Effector CD4-positive, alpha-beta T cell (primary cell): ENCODE measurements at places on chromosomes 12 and 14.

- no peak for DNase-seq
These were observed 73.7 kb downstream of the BBS10 start for GRCh38 chr12:76274420-76275083.

DNA sequence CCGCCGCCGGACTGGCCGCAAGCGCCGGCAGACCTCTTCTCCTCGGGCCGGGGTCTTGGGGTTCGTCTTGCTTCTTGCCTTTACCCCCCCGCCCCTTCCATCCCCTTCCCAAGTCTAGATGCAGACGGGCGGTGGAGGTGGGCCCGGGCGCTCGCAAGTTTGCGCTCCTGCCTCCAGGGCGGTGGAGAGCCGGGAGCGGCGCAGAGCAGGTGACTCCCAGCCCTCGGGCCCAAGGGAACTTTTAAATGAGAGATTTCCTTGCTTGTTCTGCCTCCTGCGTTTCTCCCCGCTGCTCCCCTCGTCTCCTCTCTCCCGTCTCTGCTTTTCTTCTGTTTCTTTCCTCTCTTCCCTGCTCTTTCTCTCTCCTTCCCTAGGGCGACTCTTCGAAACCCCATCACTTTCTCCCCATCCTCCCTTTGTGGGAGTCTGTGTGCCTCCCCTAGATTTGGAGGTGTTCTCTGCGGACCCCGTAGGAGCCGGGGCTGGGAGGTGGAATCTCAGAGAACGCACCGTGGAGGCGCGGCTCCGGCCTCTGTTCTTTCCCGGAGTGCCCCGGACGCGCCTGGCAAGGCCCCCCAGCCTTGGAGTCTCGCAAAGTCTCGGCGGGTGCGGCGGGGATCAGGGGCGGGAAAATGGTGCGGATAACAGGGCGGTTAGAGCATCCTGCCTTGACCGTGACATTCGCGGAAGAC, 114.7 kb upstream of the MYL2 start:
- no peak for DNase-seq

DNA sequence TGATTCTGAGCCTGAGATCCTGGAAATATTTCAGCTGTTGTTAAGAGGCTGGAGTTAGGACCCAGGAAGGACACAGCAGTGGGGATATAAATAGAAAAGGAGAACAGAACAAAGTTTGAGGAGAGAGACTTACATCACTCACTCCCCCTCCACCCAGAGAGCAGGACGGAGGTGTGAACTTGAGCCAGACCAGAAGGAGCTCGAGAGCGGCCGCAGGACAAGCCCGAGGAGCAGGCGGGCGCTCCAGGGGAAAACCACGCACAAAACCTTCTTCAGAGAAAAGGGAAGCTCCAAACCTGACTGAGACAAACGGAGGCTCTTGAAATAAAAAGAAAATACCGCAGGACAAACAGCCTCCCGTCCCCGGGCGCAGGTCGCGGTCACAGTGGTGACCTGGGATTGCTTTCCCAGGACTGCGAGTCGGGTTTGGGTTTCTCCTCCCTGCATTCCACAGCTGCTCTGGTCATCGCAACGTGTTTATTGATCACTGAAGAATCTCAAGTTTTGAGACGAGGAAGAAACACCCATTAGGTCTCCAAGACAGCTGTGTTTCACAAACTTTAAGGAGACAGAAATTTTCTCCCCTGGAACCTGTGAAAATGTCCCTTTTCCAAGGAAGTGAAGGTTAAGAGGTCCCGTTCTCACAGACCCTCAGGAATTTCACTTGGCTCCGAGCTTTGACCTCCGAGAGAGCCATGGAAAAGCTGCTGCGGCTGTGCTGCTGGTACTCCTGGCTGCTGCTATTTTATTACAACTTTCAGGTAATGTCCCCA, at the start of gene ADGRD1:
TSS of gene ADGRD1 (plus strand) at position 137 of the 773 bp plus-strand sequence. CDS start at position 696, 559 bp downstream.
- no peak for DNase-seq

DNA sequence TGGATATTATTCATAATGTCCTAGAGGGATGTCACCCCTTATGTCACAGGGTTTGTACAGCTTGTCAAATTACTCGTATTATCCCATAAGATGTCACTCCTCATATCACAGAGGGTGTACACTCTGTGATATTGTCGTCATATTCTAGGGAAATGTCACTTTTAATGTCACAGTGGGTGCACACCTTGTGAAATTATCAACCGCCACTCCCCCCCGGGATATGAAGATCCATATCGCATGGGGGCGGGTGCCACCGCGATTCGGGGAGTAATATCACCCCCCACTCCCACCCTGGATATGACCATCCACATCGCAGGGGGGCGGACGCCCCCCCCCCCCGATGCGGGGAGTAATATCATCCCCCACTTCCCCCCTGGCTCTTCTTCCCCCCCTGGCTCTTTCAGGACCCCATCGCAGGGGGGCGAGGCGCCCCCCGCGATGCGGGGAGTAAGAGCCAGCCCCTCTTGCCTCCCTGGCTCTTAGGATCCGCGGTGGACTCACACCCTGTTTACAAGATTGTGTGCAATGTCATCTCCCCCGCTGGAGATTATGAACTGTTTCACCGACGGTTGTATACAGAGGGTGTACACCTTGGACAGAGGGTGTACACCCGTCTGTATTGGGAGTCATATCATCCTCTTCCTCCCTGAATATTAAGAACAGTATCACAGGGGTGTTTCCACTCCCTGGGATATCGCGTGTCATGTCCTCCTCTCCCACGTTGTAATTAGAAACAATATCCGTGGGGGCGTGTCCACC, 92.8 kb downstream of the FRMD6 start:
- DNase-seq, result no peak

GRCh38 chr12:61798778-61799177, 461.4 kb upstream of the USP15 start:
- no peak for DNase-seq

- no peak for DNase-seq
These were observed 47.9 kb downstream of the WDR20 start for GRCh38 chr14:102187568-102188001.

- no peak for DNase-seq
These were observed 177.8 kb downstream of the GXYLT1 start for GRCh38 chr12:41966916-41967315.

DNA sequence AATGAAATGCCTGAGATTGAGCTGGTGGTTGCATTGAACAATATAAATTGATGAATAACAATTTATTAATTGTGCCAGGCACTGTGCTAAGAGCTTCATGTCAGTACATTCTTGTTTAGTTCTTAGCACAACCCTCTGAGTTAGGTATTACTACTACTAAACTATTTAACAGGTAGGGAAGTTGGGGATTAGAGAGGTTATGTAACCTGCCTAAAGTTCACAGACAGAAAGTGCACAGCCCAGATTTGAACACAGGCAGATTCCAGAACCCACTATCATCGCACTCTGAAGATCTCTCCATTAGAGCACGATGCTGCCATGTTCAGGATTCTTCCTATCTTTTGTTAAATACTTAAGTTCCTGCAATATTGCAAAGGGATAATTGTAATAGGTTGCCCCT, 49.3 kb downstream of the ETV6 start:
- DNase-seq, result no peak

GRCh38 chr12:52010692-52011601, 4.2 kb downstream of the TAMALIN start:
- no peak for DNase-seq

GRCh38 chr14:60107477-60107876, 15.8 kb downstream of the PCNX4 start:
- DNase-seq, result no peak

DNA sequence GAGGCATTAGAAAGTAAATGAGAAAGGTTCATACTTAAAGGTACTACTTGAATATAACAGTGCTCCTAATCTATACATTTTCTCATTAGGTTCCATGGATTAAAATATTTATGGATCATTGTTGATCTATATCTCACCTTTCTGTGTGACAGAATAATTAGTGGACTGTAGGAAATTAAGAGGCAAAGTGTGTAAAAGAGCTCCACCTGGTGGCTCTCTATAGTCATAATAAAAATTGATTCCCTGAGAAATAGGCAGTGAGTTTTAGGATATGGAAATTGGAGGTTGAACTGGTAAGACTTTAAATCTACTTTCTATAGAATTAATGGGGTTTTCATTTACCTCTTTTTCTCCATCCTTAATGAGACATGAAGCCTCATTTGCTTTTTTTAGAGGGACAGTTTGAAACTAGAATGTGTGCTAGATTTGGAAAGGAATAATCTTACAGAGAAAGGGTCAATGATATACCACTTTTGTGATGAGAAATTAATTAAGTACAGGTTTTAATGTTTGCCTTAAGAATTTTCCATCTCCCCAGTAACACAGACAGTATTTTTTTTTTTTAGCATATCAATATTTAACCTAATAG, 11.8 kb upstream of the DERA start:
- DNase-seq, result no peak

DNA sequence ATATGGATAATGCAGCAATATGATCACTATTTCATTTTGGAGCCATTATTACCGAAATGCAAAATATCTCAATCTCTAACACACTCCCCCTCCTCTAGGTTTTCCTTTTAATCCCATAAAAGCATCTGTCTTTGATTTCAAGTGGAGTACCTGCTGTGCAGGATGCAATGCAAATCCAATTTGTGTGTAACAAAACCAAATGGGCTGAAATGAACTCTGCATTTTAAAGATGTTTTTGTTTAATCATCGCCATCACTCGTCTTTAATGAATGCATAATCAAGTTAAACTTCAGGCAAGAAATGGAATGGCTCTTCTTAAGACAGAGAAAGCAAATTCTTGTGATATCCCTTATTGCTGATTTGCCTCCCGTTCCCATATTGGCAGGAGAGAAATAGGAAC, 114.3 kb downstream of the SLC15A5 start:
- DNase-seq, result no peak

- no peak for DNase-seq
These were observed 5.6 kb downstream of the ZNF385A start for GRCh38 chr12:54378796-54379397.

DNA sequence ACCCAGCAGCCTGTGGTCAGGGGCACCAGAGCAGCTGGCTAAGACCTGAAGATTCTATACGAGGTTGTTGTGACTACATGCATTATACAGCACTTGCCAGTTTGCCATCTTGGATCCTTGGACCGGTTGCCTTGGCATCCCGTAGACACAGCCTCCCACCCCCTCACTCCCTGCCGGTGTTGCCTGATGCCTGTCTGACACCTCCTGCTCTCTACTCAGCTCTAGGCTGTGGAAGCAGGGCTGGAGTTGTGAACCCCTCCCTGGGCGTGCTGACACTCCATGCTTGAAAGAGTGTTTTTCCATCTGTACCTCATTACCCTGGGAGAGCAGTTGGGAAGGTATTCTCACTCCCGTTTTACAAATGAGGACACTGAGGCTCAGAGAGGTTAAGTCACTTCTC, 2.5 kb downstream of the CHGA start:
- DNase-seq, result no peak
